ENCODE measurements at places on chromosomes 11 and 22.

DNA sequence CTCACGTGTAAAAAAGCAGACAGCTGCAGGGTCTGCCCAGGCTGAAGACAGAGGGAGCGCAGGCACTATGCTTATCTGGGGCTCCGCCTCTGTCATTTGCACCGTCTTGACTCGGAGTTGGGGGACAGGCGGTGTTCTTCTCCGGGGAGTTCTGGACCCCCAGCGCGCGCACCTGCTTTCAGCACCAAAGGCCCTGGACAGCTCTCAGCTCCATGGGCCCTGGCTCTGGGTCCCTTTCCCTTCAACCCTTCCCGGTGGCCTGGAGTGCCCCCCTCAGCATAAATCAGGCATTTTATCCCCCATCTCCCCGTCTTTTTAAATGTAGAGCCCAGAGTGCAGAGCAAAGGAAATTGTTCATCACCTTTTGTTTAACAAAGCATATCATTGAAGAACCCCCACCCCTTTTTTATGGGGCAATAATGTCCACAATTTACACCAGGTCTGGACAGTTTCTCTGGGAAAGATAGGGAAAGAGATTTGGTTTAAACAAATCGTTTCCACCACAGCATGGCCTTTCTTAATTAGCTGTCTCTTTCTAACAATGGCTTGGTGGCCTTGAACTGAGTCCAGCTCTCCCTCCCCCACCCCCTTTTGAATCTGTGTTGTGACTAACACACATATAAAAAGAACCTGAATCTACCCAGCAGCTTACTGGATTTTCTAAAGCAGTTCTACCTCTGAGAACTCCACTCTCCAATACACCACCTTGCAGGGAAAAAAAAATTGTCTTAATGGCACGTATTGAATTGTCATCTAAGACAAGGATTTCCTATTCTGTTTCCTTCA lies 1.7 kb downstream of the SEZ6L start:
- DNase-seq = peak; percentile 80

GRCh38 chr22:24977370-24978221 lies 25.1 kb downstream of the KIAA1671 start:
- peak; percentile 50 for DNase-seq

DNA sequence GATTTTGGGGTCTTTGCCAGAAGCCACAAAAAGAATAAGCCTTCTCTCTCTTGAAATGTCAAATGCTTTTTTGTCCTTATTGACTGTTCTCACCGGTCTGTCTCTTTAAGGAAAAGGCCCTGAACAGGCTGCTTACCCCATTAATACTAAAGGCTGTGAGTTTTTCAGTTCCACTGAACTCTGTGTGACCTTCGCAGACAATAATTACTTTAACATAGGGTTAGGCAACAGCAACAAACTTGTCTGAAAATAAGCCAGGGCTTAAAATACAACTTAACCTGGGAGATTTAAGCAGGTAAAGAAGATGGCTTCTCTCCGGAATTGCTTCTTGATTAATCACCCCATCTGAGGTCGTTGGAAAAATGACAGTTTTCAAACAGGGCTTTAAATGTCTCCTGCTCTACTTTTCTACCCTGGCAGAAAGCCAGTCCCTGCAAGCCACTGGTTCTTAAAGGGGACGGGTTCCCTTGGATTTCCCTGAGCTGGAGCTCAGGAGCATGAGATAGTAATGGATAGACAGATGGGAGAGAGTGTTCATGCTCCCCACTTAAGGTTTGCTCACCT lies 69.4 kb downstream of the ARL14EP start:
- DNase-seq = peak; percentile 81

DNA sequence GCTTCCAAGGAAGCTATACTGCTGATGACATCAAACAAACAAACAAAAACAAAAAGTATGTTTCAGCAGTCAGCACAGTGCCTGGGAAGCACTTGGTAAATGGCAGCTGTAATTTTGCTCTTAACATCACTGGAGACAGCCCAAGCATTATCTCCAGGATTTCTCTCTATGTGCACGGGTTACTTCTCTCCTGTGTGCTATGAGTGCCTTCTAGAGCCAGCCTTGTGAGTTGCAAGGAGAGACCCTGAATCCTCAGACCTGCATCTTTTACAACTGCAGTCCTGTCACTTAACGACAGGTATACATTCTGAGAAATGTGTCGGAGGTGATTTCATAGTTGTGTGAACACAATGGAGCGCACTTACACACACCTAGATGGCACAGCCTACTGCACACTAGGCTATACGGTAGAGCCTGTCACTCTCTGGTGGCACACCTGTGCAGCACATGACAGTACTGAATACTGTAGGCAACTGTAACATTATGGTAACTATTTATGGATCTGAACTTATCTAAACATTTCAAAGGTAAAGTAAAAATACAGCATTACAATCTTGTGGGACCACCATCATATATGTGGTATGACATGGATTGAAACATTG lies 662.5 kb upstream of the B3GAT1 start:
- DNase-seq = no peak

- DNase-seq = no peak
These were observed 325.5 kb downstream of the NTM start for GRCh38 chr11:131695889-131696429.

GRCh38 chr11:61963016-61963281 lies 4.5 kb downstream of the FTH1 start:
- DNase-seq = no peak

DNA sequence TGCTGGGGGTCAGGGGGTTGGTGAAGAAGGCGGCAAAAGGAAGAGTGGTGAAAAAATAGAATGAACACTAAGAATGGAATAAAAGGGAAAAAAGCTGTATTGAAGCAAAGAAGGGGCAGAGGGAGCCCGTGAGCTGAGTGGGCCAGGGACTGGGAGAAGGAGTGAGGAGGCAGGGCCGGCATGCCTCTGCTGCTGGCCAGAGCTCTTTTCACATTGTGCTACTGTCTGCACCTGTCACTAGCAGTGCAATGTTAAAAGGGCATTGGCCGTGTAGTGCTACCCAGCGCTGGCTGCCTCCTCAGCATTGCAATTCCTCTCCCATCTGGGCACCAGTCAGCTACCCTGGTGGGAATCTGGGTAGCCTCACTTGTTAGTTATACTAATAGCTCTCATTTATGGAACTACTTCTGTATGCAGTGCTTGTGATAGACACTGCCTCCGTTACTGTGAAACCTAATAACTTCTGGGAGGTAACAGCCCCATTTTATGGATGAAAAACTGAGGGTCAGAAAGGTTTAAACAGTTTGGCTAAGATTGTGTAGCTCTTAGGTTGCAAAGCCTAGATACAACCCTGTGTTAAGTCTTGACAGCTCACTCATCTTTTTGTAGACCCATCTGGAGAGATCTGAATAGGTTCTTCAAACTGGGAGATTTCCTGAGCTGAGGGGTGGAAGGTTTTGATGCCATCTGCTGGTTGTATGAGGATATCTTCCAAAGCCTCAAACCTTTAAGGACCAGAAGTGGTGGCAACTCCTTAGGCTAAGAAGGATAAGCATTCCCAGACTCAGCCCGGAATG lies 8.5 kb downstream of the YPEL4 start:
- peak; percentile 72 for DNase-seq

- no peak for DNase-seq
These were observed 70.1 kb upstream of the PICALM start for GRCh38 chr11:86138958-86139357.

- DNase-seq = no peak
These were observed 161.8 kb upstream of the GRK3 start for GRCh38 chr22:25402501-25403283.

GRCh38 chr11:122074022-122074421 lies 42.0 kb downstream of the BLID start:
- no peak for DNase-seq

GRCh38 chr11:2380807-2381350 lies 3.8 kb downstream of the CD81 start:
- DNase-seq = no peak

- DNase-seq = peak; percentile 92
These were observed 141.1 kb upstream of the NARS2 start for GRCh38 chr11:78715639-78716311.

DNA sequence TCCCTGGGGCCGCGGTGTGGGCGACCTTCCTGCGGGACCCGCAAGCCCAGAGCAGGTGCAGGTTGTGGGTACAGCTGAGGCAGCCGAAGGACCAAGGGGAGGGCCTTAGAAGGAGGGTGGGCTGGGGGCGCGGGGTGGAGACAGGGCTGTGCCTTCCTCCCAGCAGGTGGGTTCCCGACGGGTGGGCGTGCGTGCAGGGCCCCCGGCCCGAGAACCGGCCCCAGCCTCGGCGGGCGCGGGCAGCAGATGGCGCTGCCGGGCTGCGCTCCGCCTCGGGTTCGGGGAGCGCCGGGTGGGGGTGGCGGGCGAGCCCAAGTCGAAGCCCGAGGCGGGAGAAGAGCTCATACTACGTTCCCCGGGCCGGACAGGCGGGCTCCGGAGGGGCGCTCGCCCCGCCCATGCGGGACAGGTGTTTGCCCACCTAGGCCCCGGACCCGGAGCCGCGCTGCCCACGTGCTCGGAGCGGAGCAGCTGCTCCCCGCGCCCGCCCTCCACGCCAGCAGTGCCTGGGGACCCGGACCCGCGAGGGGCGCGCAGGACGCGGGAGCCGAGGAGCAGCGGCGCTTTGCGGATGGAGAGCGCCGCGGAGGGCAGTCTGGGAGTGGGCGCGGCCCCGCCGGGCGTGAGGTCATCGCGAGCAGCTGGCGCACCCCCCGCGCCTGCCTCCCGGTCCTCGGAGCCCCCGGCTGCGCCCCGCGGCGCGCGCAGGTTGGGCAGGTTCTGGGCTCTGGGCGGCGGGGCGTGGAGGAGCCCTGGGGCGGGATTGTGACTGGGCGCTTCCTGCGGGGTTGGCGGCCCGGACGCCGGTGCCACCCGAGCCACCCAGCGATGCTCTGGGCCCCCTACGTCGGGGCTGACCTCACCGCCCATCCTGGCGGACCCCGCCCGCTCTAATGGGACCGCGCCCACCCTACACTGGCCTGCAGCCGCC lies 25.3 kb downstream of the DUSP8 start:
- DNase-seq = peak; percentile 84

DNA sequence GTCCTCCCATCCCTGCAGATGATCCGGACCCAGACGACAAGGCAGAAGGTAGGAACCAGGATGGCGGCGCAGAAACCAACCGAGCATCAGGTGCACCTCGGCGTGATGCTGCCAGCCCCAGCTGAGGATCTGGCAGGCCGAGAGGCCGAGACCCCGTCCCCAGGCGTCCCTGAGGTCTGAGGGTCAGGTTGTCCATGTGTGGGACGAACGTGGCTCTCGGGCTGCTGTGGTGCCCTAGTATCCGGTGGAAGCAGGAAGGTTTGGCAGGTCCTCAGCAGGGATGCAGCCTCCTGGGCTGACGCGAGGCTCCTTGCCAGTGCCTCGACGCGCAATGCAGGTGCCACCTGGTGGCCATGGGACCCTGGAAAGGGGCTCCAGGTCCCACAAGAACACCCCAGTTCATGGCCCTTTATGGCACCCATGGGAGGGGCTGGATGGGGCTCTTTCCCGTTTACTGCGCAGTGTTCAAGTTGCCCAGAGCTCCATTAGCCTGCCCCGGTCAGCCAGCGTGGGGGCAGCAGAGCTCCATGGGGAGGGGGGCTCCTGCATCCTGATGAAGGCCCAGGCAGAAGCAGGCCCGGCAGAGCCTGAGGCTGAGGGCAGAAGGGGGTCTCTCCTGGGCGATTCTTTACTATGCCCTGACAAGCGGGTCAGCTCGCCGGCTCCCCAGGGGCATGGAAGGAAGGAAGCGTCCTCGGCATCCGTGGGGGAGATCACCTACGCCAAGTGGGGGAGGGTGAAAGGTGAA lies 129.9 kb downstream of the CTTN start:
- no peak for DNase-seq

DNA sequence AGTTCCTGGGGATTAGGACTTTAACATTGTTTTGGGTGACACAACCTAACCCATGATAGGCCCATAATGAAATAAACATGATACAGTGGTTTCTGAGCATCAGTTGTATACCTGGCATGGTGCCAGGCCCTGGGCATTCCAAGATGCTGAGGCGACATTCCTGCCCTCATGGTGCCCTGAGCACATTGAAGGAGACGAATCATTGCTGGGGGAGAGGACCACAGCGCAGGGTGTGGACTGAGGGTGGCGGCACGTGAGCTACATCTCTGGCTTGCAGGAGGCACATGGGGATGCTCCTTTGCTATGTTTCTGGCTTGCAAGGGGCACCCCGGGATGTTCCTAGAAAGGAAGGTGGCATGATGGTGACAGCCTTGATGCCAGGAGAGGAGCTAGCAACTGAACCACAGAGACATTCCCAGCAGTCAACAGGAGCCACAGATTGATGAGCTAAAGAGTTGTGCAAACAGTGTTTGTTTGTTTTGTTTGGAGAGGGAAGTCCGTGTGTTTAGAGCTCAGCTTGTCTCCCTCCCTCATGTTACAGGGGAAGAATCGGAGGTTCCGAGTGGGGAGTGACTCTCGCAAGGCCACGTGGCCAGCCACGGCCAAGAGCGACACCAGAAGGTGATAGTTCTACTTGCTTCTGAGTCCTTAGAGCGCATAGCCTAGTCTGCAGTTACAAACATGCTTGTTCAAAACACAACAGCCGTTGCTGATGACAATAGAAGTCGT lies 106.4 kb downstream of the MIAT start:
- no peak for DNase-seq

- peak; percentile 96 for DNase-seq
These were observed 787.1 kb upstream of the API5 start for GRCh38 chr11:42524534-42525227.

DNA sequence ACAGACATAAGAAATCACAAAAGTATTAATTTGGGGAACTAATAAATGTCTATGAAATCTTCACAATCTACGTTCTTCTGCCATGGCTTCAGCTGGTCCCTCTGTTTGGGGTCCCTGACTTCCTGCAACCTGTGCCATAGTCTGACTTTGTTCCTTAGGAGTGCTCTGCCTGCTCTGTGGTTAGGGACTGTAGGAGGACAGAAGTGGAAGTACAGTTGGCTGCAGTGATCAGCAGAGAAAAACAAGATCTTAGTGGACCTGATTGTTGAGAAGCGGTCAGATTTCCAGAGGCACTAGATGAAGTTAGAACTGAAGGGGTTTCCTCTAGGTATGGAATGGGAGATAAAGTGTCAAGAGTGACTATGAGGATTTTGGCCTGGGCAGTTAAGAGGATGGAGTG lies 80.6 kb downstream of the PPP6R3 start:
- DNase-seq = no peak

GRCh38 chr11:11382858-11383532 lies 29.9 kb upstream of the CSNK2A3 start:
- DNase-seq = no peak

DNA sequence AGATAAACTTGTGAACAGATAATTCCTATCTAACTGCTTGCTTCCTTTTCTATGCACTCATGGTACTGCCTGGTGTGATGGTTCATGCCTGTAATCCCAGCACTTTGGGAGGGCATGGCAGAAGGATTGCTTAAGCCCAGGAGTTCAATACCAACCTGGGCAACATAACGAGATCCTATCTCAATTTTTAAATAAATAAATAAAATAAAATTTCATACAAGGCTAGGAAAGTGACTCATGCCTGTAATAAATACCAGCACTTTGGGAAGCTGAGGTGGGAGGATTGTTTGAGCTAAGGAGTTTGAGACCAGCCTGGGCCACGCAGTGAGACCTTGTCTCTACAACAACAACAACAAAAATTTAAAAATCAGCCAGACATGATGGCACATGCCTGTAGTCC lies 166.6 kb downstream of the COMMD9 start:
- DNase-seq = no peak

- DNase-seq = no peak
These were observed 864.5 kb downstream of the NTM start for GRCh38 chr11:132234878-132235277.

- DNase-seq = no peak
These were observed 20.7 kb upstream of the AIFM3 start for GRCh38 chr22:20946080-20946986.

GRCh38 chr22:39185601-39186012 lies 33.1 kb upstream of the CBX7 start:
- DNase-seq = peak; percentile 72

- no peak for DNase-seq
These were observed 9.2 kb upstream of the PIWIL4 start for GRCh38 chr11:94557992-94558391.

GRCh38 chr11:116980136-116980793 lies 118.0 kb downstream of the SIK3 start:
- DNase-seq = no peak

Data from eye (tissue), 1 donor.